ENCODE measurements at places on chromosomes 5 and 9.

DNA sequence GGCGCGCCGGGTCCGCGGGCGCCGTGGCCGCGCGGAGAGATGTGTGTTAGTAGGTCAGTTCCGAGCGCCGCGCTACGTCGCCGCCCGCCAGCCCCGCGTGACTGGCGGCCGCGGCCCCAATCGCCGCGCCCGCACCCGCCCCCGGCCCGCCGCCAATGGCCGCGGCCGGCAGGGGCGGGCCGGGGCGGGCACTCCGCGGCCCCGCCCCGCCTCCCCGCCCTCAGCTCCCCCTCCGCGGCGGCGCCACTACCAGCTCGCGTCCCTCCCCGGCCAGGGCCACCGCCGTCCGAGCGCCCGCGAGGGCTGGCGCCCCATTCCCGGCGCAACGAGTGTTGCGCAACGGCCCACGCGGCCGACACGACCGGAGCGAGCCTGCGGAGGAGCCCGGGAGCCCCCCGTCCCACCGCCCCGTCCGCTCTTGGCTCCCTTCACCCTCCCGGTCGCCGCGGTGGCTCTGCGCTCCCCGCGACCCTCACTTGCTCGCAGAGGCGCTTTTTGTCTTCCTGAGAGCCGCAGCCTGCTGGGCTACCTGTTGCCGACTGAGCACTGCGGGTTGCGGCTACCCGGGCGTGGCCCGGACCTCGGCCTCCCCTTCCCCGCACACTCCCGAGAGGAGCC is at the start of gene NFIL3:
NFIL3 (minus strand) TSS at position 48 of the 618 bp plus-strand sequence. CDS start 13,098 bp downstream, outside the sequence.
- DNase-seq: peak; percentile 65

GRCh38 chr5:56172241-56172640 is 60.9 kb downstream of the ANKRD55 start:
- DNase-seq: no peak

- DNase-seq: no peak
Measured at GRCh38 chr5:136191304-136192014, 1.5 kb downstream of the SMIM32 start.

- peak; percentile 7 for DNase-seq
Measured at GRCh38 chr5:54243483-54244080, 66.8 kb downstream of the ARL15 start.
